GM12892 (cell line): ENCODE measurements at places on chromosomes 2 and 18.

DNA sequence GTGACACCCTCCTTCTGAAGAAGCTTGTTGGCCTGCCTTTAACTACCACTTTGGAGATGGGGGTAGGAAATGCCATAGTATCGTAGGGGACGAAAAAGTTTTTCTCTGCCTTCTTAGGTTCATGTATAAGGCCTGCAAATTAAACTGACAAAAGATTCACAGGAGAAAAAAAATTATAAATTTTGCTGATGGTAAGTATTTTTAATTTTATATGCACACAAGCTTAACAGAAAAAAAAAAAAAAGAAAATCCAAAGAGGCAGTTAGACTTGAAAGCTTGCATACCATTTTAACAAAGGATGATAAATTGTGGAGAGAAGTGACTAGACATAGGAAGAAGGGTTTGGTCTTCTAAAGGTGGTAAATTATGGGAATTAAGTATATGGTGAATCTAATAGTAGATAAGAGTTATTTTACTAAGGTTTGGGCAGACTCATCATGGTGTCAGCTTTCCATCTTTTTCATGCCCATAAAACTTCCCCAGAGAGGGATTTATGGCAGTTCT lies 62.5 kb upstream of the B3GNT2 start:
- no peak for DNase-seq

GRCh38 chr2:231612109-231612455 lies 19.4 kb downstream of the TEX44 start:
- no peak for DNase-seq

DNA sequence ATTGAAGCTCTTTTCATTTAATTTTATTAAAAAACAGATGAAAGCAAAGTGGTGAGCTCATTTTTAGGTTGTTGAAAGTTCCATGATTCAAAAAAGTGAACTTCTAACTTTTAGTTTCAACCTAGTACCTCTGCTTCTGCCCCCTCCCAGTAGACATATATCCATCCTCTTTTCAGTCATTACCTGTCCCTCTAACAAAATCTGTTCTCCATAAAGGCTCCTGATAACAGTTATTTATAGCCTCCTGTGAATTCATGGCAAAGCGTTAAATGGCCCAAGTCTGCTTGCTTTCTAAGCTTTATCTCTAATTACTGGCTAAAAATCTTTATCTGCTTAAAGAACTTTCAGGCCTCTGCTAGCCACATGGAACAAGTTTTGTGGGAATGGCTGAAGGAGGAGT lies 148.1 kb downstream of the TTC27 start:
- no peak for DNase-seq

DNA sequence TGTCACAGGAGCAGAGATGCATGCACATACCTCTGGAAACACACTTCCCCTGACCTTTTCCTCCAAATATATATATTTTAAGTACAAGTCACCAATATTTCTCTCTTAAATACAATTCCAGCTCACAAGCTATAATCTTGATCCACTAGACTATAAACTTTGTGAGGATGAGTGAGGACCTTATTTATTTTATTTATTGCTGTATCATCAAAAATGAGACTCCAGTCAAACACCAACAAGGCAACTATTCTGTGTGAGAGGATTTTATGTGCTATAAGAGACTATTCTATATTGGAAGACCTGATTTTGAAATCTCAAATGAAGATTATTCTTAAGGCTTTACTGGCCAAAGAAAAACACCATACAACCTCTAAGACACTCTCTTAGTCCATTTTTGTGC lies 1352.2 kb downstream of the SUCLG1 start:
- no peak for DNase-seq

DNA sequence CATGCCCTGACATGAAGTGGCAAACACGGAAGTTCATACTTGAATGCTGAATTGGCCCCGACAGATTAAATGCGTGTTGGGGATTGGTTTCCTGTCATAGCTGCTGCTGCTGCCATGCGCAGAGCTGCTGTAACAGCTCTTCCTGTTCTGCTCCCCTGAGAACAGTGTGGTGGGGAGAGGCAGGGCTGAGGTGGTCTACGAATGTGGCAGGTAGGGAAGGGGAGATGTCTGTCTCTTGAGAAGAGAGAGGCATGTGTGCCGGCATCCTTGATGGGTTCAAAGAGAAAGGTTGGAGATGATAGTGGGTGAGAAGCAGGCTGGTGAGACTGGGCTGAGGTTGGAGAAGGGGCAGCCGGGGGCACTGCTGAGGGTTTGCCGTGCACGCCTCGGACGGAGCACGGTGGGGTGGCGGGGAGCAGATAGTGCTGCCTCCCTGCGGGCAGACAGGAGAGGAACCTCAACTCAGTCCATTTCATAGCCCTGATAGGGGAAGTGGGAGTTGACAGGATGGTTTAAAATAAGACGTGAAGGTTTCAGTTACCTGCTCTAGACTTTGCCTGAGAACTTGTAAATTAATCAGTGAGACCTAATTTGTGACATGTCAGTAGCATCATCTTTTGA lies 46.1 kb downstream of the TMEM185B start:
- DNase-seq, result peak; percentile 56
